ENCODE measurements at places on chromosomes 12 and 14.

- no peak for DNase-seq
These were observed 23.1 kb downstream of the BHLHE41 start for GRCh38 chr12:26101763-26102162.

- DNase-seq = no peak
These were observed 4.4 kb upstream of the MARK3 start for GRCh38 chr14:103380719-103381377.

- DNase-seq = no peak
These were observed 138.9 kb downstream of the TSPAN9 start for GRCh38 chr12:3216097-3216496.

DNA sequence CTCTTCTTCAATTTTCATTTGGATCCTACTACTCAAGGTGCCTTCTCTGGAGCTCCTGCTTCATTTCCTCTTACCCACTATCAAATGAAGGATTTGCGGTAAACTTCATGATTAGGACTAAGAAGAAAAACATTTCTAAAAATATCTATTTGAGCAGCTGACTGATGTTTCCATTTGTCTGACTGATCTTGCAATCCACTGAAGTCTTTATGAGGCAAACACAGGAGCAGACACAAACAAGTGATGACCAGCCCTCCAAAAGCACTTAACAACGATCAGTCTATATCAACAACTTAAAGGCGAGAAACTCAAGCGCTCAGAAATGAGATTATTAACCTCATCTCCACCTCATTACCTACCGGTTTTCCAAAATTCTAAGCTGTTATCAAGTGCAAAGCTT lies 26.2 kb downstream of the OSBPL8 start:
- no peak for DNase-seq

- no peak for DNase-seq
These were observed 191.3 kb upstream of the AMIGO2 start for GRCh38 chr12:47270782-47271664.

DNA sequence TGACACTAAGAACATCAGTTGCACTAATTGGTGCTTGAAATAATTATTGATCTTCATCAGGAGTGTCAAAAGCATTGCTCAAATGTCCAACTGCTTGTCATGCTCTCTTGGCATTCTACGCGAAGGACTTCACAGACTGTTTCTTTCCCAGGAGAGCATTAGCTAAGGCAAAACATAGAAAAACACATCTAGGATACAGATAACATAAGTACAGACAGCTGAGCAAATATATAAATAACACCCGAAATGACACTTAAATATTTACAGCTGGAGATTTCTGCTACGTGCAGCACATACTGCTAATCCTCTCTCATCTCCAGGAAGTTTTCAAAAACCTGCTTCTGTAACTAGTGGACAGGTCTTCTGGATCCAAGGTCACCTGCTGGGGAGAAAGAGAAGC lies 120.0 kb upstream of the PRMT8 start:
- DNase-seq = no peak

DNA sequence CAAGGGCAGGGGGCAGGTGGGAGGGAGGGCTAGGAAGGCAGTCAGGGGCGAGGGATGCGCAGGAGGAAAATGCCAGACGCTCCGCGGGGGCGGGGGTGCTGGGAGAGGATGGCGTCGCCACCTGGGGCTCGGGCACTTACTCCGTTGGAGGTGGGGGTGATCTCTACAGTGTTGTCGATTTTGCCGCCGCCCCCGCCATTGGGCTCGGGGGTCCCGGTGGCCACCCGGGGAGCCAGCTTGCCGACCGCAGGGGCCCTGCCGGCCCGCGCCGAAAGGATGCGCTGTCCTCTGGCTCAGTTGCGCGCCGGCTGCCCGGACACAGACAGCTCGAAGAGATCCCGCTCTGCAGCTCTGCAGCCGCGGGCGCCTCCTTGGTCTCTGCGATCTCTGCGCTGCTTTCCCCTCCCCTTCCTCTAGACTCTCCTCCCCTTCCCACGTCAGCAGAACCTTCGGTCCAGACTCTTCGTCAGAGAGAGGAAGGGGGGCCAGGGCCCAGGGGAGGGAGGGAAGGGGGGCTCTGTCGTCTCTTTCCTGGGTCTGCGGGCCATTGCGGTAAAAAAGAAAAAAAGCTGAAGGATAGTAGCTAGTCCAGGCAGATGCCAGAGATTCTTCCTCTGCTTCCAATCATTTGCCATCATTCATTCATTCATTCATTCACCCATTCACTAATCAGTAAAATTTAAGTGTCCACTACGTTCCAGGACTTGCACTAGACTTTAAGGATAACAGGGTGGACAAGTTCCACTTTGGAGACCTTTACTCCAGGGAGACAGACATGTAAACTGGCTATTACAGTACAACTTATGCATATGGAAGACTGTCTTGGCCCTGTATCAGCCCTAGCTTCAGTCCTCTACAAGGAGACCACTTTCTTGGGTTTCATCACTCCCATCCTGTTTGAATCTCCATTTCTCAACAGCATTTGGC lies at the start of gene SLC22A17:
TSS of gene SLC22A17 (minus strand) at position 382 of the 927 bp plus-strand sequence.
- DNase-seq = peak; percentile 17

DNA sequence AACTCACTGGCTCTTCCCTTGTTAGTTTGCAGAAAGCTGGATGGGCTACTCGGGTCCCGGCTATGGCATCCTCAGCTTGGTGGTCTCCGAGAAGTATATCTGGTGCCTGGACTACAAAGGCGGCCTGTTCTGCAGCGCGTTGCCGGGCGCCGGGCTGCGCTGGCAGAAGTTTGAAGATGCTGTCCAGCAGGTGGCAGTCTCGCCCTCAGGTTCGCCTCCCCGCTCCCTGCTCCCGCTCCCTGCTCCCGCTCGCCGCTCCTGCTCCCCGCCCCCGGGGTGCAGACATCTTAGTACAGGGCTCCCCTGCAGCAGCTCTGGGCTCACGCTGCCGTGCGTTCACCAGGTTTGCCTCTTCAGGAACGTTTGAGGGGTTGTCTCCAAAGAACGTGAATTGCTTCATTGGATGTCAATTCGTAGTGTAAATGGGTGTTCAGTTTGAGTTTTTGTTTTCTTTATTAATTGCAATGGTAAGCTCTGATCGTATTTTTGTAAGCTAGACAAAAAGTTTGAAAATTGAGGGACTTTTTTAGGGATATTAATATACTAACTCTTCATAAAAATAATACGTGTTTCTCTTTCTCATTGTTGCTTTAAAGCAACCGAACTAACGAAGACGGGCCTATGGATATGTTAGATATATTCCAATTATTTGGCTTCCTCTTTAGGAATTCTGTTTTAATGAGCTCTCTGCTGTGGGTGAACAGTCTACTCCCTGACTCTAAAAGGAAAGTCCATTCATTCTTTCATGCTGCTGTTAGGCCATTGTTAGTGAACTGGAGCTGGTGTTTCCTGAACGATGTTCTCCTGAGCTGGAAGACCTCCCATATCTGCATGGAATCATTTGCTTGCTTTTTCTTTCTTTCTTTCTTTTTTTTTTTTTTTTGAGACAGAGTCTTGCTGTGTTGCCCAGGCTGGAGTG lies 71.3 kb downstream of the ANKRD9 start:
- peak; percentile 25 for DNase-seq

DNA sequence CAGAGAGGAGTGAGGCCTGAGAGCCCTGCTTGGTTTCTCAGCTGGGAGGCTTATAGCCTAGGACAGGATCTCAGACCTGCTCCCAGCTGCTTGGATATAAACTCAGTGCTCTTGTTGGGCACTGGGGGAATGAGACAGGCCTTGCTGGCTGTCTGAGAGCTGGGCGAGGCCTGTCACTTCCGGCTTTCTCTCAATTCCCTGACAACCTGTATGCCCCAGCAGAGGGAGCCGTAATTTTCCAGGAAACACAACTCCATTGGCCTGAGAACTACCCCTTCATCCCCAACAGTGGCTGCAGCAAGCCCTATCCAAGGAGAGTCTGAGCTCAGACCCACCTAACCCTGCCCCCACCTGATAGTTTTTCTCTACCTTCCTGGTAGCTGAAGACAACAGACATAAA lies 258.3 kb upstream of the STXBP6 start:
- no peak for DNase-seq

- DNase-seq = peak; percentile 23
These were observed 560 bp downstream of the LGALS3 start for GRCh38 chr14:55129428-55130195.

- no peak for DNase-seq
These were observed 1.4 kb downstream of the APAF1 start for GRCh38 chr12:98646294-98647090.

- DNase-seq = no peak
These were observed 162.6 kb downstream of the PPFIA2 start for GRCh38 chr12:81596558-81596957.

DNA sequence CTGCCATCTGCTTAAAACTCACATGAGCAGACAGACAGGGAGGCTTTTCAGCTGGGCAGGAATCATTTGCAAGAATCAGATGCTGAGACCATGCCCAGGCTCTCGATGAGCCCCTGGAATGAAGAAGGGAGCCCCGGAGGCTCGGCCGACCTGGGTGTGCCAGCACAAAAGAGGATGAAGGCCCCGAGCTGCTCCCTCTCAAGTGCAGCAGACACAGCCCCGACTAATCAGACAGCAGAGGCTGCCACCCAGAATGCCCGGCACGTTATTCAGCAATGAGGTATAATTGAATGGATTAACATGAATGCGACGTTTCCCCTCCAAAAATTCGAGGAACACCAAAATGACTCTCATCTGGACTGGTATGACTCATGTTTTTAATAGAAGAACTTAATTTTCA lies 58.9 kb downstream of the BCL11B start:
- DNase-seq = no peak

- no peak for DNase-seq
These were observed 513.3 kb upstream of the CCDC196 start for GRCh38 chr14:65972891-65973290.

GRCh38 chr12:80868576-80868975 lies 69.2 kb downstream of the LIN7A start:
- no peak for DNase-seq

DNA sequence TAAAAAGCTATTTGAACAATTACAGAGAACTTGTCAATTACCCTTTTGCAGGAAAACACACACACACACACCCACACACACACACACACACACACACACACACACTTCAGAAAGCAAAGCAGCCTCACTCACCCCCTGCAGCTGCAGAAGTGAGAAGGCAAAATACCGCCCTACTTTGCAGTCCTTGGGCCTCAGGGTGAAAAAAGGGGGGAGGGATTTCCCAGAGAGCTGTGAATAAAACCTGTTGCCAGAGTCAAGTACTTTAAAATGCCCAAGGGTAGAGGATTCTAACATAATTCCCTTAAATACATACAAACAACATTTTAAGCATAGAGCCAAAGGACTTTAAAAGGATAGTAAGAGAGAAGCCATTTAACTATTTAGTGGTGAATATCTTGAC lies 285.9 kb downstream of the MDGA2 start:
- no peak for DNase-seq

DNA sequence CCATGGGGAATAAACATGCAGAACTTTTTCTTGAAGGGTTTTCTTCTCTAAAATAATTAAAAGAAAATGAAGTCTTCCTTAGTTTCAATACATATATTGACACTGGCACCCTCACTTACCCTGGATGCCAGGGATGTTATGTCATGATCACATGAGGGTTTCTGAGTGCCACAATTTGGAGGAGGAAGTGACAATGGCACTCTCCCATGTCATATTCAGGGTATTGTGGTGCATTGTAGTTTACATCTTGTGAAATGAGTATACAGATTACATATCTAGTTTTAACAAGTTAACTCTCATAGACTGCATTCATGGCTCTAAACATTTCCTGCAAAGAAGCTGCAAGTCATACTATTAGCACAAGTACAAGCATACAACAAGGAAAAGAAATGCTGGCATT lies 37.7 kb downstream of the CCDC177 start:
- DNase-seq = no peak

DNA sequence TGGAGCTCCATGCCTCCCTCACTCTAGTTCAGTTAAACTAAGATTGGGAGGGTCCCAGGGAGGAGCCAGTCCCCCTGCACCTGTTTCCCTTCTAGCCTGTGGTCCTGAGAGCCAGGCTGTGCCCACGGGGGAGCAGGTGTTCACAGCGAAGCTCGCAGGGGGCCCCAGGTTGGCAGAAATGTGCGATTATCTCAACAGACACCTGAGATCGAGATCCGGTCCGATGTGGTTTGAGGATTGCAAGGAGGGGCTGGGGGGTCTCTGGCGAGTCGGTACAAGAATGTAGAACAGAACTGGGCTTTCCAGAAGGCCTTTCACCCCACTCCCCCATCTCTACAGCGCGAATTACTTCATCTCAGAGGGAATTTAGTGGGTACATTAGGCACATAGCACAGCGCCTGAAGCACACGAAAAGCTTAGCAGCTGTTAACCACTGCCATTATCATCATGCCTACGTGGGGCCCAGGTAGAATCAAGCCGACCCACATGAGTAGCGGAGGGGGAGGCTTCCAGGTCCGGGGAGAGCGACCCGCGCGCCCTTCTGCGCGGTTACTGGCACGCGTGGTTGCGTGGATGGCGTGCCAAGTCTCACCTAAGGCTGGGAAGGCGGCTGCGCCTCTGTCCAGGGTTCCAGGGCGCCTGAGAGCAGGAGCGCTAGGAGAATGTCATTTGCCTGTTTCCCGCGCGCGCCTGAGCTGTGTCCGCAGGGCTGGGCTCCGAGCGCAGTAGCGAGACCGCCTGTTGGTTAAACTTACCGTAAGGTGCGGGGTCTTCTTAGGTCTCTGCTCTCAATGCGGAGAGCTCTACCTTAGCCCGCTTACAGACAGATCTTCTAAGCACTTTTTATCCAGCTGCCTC lies 1539.5 kb upstream of the TMEM132C start:
- DNase-seq = no peak

DNA sequence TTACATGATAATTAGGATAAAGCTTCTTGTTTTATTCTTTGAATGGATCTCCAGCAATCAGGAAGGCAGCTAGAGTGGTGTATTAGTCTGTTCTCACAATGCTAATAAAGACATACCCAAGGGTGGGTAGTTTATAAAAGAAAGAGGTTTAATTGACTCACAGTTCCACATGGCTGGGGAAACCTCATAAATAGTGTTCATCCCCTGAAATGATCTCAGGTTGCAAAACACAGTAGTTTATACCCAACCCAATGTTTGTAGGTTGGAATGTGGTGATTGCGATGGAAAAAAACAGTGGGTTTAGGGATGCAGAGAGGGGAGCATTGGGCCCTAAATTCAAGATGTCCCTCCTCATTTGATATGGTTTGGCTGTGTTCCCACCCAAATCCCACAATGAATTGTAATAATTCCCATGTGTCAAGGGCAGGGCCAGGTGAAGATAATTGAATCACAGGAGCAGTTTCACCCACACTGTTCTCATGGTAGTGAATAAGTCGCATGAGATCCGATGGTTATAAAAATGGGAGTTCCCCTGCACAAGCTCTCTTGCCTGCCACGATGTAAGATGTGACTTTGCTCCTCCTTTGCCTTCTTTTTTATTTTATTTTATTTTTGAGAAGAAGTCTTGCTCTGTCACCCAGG lies 11.5 kb downstream of the MUCL1 start:
- DNase-seq = no peak

DNA sequence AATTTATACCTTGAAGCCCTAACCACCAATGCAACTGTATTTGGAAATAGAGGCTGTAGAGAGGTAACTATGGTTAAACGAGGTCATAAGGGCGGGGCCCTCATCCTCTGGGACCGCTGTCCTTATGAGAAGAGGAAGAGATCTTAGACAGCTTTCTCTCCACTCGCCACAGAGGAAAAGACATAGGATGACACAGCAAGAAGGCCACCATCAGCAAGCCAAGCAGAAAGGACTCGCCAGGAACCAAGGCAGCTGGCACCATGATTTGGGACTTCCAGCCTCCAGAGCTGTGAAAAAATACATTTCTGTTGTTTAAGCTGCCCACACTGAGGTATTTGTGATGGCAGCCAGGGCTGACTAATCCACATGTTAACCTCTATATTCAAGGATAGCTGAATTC lies 30.4 kb upstream of the BCAT1 start:
- DNase-seq = no peak

Measured in stimulated activated CD4-positive, alpha-beta T cell treated with anti-CD3 and anti-CD28 coated beads, Interleukin-1b, Interleukin-23, amount 100 ng/mL, for 1 hour (primary cell).